ENCODE measurements at places on chromosomes 12 and 14.

DNA sequence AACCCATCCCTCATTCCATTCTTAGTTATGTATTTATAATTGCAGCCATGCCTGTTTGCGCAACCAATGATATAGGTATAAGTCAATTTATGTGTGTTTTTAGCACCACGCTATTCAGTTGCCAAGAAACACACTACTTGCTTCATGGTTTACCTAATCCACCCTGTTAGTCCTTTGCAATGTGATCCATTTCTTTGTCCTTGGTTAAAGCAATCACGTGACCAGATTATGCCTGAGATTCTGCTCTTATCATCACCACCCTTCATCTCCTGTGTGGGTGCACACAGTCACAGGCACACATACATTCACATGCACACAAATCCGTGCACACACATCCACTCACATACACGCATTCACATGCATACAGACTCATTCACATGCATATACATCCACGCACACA, 52.3 kb upstream of the KCNA5 start:
- no peak for DNase-seq

DNA sequence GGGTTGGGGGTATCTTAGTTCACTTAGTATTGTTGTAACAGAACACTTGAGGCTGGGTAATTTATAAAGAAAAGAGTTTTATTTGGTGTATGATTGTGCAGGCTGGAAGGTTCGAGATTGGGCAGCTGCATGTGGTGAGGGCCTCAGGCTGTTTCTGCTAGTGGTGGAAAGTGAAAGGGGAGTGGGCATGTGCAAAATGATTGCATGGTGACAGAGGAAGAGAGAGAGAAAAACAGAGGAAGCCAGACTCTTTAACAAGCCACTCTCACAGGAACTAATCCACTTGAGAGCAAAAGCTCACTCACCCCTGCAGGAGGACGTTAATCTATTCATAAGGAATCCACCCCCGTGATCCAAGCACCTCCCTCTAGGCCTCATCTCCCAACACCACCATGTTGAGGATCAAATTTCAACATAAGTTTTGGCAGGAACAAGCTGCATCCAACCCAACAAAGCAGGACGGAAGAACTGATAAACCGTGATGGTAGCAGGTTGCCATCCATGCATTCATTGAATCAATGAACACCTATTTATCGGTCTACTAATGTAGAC, 165.0 kb upstream of the GZMB start:
- no peak for DNase-seq

- DNase-seq, result peak; percentile 68
Observed at GRCh38 chr14:71243697-71244096, 336.4 kb downstream of the PCNX1 start.

DNA sequence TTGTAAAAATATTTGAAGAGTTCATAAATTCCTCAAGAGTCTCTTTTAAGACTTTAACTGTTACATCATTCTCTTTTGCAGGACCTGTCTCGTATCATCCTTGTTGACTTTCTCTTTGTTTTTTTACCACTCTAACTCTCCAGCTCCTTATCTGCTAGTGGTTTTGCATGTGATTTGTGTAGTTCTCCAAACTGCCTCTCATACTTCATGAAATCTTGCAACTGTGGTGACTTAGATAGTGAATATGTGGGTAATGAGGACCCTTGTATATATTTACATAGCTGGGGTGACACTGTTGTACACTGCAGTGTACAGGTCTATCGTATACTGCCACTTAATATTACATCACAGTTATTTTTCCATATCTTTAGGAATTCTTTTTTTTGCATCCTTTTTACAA, 40.2 kb upstream of the EMP1 start:
- DNase-seq, result no peak

GRCh38 chr12:42213023-42213422, 25.0 kb downstream of the YAF2 start:
- DNase-seq, result no peak

GRCh38 chr12:3042394-3042793, 34.8 kb upstream of the TSPAN9 start:
- peak; percentile 4 for DNase-seq

DNA sequence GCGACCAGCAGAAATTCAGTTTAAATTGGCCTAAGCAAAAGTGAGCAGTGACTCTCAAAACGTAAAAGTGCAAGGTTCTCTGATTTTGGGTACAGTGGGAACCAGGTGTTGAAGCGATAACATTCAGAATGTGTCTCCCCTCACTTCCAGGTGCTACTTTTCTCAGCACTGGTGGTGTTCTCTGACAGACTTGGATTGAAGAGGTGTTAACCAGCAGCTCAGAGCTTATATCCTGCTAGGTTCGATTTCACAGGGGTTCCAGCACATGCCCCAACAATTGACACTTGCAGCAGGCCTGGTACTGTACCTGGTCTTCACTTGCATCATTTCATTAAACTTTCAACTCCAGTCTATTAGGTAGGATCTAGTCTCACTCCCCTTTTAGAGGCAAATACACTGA, 680.2 kb downstream of the VRK1 start:
- DNase-seq, result no peak

DNA sequence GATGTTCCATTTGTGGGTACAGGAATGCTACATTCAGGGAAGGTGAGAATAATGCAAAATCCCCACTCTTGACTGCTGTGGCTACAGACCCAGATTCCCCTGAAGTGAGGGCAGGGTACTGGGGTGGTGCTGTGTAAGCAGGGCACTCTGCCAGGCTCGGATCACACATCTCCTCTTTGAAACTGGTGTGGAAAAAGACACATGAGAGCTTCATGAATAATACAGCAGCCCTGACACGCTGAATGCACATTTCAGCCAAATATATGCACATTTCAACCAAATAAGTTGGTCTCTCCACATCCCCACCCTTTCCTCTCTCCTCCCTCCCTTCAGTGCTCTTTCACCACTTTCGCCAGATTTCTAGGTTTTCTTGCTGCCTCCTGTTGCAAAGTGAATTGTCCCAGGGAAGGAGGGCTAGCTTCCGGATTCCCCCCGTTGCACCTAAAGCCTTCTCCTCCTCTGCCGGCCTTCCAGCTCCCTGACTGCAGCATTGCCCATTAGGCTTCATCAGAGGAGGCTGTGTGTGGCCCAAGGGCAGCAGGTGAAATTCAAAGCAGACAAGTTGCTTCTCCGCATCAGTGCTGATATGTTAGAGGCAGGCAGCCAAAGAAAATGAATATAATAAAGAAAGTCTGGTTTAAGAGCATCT, 118.2 kb upstream of the TMCC3 start:
- no peak for DNase-seq

GRCh38 chr12:43945983-43946382, 110.1 kb downstream of the TMEM117 start:
- no peak for DNase-seq

- no peak for DNase-seq
Observed at GRCh38 chr14:95092723-95093122, 64.6 kb downstream of the DICER1 start.

GRCh38 chr12:59375633-59376032, 220.2 kb upstream of the SLC16A7 start:
- no peak for DNase-seq

- no peak for DNase-seq
Observed at GRCh38 chr14:30993071-30993470, 32.4 kb upstream of the AP4S1 start.

DNA sequence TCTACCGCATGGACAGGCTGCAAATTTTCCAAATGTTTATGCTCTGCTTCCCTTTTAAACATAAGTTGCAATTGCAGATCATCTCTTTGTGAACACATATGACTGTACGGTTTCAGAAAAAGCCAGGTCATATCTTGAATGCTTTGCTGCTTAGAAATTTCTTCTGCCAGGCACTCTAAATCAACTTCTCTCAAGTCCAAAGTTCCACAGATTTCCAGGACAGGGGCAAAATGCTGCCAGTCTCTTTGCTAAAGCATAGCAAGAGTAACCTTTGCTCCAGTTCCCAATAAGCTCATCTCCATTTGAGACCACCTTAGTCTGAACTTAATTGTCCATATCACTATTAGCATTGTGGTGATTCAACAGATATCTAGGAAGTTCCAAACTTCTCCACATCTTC, 13.6 kb upstream of the RERGL start:
- DNase-seq, result no peak

- DNase-seq, result no peak
Observed at GRCh38 chr12:107287436-107288413, 194.4 kb upstream of the CRY1 start.

GRCh38 chr12:120397824-120398540, 29.0 kb upstream of the MSI1 start:
- no peak for DNase-seq

DNA sequence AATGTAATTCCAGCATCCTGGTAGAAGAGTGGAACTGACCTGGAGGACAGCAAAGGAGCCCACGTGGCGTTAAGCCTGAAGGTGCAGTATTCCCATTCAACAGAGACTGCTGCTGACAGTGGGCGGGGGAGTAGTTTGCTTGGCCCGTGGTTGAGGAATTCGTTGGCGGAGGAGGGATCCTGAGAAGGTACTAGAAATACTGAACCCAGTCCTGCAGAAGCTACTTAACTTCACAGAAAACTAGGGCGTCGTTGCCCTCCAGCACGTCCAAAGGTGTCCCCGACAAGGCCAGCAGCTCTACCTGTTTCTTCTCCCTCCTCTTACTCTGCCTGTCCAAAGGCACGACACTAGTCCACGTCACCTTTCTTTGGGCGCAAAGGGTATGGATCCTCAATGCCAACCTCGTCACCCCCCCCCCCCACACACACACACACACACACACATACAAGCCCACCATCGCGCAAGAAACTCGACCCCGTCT, 303 bp downstream of the PUS7L start:
- peak; percentile 57 for DNase-seq

DNA sequence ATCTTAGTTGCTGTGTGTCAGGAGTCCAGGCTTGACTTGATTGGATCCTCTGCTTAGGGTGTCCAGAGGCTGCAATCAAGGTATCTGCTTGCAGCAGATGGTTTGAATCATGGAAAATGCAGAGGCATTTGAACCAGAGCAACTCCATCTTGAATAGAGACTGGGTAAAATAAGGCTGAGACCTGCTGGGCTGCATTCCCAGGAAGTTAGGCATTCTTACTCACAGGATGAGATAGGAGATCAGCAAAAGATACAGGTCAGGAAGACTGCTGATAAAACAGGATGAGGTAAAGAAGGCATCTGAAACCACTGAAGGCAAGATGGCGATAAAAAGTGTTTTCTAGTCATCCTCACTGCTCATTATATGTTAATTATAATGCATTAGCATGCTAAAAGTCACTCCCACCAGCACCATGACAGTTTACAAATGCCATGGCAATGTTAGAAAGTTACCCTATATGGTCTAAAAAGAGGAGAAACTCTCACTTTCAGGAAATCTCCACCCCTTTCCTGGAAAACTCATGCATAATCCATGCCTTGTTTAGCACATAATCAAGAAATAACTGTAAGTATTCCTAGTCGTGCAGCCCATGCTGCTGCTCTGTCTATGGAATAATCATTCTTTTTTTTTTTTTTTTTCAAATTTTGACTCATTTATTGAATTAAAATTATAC, 218.3 kb upstream of the CPNE8 start:
- DNase-seq, result no peak

GRCh38 chr14:50659327-50659974, 8.7 kb downstream of the SAV1 start:
- no peak for DNase-seq

GRCh38 chr14:23366426-23366921, 1.5 kb upstream of the EFS start:
- peak; percentile 73 for DNase-seq

DNA sequence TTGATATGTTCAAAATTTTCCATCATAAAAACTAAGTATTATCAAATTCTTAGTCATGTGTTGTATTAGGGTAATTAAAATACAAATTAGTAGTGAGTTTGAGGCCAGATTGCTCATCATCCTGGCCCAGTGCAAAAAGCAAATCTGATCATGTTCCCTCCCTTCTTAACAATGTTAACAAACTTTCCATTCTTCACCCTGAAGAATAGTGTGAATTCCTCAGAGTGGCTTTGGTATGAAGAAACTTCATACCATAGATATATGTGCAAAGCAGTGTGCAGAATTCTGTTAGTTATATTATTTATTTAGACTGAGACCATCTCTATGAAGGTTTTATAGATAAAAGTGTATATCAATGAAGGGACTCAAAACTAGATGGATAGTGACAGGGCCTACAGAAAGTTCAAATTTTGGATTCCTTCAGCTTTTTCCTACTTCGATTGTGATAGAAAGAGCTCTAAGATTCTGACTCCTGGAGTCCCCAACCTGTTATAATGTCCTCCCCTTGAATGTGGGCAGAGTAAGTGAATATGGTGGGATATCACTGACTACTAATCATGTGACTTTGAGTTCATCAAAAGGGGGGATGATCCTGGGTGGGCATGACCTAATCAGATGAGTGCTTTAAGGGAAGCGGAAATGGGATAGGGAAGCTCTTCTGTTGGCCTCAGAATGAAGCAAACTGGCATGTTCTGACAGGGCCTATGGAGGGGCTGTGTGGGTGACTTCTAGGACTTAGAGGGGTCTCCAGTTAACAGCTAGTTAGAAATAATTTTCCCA, 271.4 kb downstream of the BTG1 start:
- DNase-seq, result no peak

GRCh38 chr14:95300697-95301526, 18.8 kb downstream of the CLMN start:
- no peak for DNase-seq

DNA sequence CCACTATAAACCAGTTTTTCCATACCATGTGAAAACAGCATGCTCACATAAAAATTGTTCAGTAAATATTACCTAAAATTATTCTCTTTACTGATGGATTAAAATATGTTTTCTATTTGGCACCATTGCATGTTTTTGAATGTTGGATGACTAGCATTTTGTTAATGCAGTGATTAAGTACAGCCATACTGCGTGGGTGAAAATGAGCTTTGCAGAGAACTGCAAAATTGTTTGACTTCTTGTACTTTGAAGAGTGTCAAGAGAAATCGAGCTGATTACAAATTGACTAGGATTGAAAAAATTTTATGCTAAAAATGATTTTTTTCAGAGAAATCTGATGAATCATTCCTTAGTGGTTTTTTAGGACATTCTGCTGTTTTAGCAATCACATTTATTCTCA, 452.9 kb downstream of the RPL10L start:
- DNase-seq, result no peak

GRCh38 chr12:121009741-121010140, 6.5 kb downstream of the C12orf43 start:
- peak; percentile 29 for DNase-seq

GRCh38 chr14:92680781-92681650, 67.4 kb downstream of the LGMN start:
- DNase-seq, result peak; percentile 91

GRCh38 chr12:127306604-127307215, 960.3 kb upstream of the TMEM132C start:
- peak; percentile 17 for DNase-seq

- DNase-seq, result peak; percentile 82
Observed at GRCh38 chr12:124774462-124775167, 89.0 kb downstream of the SCARB1 start.

All from AG20443 (cell line).